ENCODE measurements at places on chromosomes 6 and 20.
A peak's percentile ranks its signal among the peaks of the same experiment; 100 is the strongest.

DNA sequence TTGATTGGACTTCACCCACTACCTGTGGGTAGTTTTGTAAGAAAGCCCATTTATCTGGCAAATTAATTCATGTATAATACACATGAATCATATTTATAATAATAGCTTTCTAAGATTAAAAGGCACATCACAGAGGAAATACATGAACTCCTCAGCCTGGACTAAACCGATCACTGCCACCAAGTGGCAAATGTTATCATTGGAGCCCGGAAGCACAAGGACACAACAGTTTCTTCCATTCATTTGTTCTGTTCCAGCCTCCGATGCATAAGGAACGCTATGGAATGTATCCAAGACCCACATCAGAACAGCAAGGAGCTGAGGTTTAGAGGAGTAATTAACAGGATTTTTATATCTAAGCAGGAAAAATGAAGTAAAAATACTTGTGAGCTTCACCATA, 13.9 kb upstream of the IPCEF1 start:
- H3K36me3 ChIP-seq, result no peaks in the 10 kb centered on the region
- H3K27me3 ChIP-seq, result no peaks in the 10 kb centered on the region
- no peaks in the 10 kb centered on the region for H3K4me1 ChIP-seq
- DNase-seq, result peak; percentile 20
- no peak overlapping the region for H3K27ac ChIP-seq

- no peak for DNase-seq
- H3K27me3 ChIP-seq, result no peaks in the 10 kb centered on the region
- H3K27ac ChIP-seq, result no peak overlapping the region
- H3K4me3 ChIP-seq, result no peak overlapping the region
- H3K4me1 ChIP-seq, result no peaks in the 10 kb centered on the region
- no peaks in the 10 kb centered on the region for H3K36me3 ChIP-seq
These were observed 33.2 kb downstream of the CLIC5 start for GRCh38 chr6:45982280-45983036.

GRCh38 chr20:60268491-60268890, 310.3 kb downstream of the CDH26 start:
- DNase-seq, result no peak
- no peaks in the 10 kb centered on the region for H3K36me3 ChIP-seq
- H3K27ac ChIP-seq, result no peak overlapping the region
- no peak overlapping the region for H3K4me3 ChIP-seq
- H3K4me1 ChIP-seq, result no peaks in the 10 kb centered on the region

GRCh38 chr6:31246051-31246521, 25.8 kb downstream of the HLA-C start:
- H3K4me1 ChIP-seq, result no peaks in the 10 kb centered on the region
- H3K27me3 ChIP-seq, result no peaks in the 10 kb centered on the region
- no peak overlapping the region for H3K4me3 ChIP-seq
- peak; percentile 34 for DNase-seq

- H3K4me3 ChIP-seq, result no peak overlapping the region
- H3K27me3 ChIP-seq, result no peaks in the 10 kb centered on the region
- H3K36me3 ChIP-seq, result no peaks in the 10 kb centered on the region
- DNase-seq, result no peak
- H3K27ac ChIP-seq, result no peak overlapping the region
These were observed 132.7 kb downstream of the TSHZ2 start for GRCh38 chr20:53104884-53105283.

- H3K4me3 ChIP-seq, result no peak overlapping the region
- H3K4me1 ChIP-seq, result no peaks in the 10 kb centered on the region
- H3K27me3 ChIP-seq, result no peaks in the 10 kb centered on the region
- no peak for DNase-seq
- no peak overlapping the region for H3K27ac ChIP-seq
- H3K36me3 ChIP-seq, result no peaks in the 10 kb centered on the region
These were observed 84.2 kb downstream of the UST start for GRCh38 chr6:148831064-148831463.

GRCh38 chr20:48483334-48484066, 344.3 kb downstream of the PREX1 start:
- no peak for DNase-seq
- H3K36me3 ChIP-seq, result no peaks in the 10 kb centered on the region
- no peak overlapping the region for H3K27ac ChIP-seq
- H3K4me1 ChIP-seq, result no peaks in the 10 kb centered on the region

DNA sequence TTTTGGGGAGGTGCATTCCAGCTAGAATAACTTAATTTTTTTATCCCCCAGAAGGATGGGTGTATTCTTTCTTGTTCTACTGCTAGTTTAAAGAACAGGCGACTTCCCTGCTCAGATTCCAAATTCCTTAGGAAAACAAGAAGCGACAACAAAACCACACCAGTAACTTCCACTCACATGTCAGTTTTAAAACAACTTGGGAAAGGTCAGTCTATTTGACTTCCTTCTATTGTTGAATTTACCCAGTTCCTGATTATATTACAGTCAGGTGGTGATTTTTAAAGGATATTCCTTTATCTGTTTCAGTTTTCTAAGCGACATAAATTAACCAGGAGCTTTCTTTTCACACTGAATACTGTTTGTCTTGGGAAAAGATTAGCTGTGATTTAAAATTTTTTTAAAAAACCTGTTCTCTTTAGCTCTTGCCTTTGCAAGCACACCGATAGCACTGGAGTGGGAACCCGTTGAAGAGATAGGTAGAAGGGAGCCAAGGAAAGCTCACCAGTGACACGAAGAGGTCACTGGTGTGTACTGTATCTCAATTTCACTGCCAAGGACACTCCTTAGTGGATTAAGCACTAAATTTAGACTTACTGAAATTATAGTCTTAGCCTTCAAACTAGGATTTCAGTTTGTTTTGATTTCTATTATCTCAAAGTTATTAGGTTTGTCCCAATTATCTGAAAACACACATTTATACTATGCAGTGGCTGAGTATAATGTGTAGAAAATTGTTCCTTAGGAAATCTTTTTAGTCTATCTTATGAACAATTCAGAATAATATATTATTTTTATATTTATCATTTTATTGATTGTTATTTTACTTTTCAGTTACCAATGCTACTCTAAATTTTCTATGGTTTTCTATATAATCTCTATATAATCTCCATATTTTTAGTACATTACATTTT, 22.3 kb downstream of the MARCKS start:
- peak; percentile 72 for DNase-seq
- H3K27me3 ChIP-seq, result no peaks in the 10 kb centered on the region
- H3K36me3 ChIP-seq, result no peaks in the 10 kb centered on the region
- peaks cover 8% of the 10 kb centered on the region for H3K4me1 ChIP-seq

All from body of pancreas (tissue), 4 donors.